Suprapubic skin (tissue), 4 donors: ENCODE measurements at places on chromosomes 5 and 9.
A peak's percentile ranks its signal among the peaks of the same experiment; 100 is the strongest.

DNA sequence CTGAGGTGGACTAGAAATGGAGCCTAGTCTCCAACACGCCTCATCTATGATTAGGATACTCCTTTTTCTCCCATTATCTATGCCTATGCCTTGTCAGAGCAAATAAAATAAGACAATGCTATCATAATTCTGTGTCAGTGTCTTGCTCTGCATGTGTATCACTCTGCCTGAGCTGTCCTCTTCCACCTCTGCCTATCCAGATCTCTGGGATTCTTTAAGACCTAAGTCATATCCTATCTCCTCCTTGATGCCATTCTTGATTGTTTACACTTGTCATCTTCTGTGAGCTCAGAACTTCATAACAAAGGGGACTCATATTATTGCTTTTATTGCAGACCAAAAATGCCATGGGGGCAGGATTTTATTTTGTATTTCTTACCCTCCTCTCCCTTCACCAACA, 351.2 kb upstream of the C9orf72 start:
- DNase-seq = no peak
- no peaks in the 10 kb centered on the region for H3K4me1 ChIP-seq
- H3K27me3 ChIP-seq = no peaks in the 10 kb centered on the region
- H3K4me3 ChIP-seq = no peak overlapping the region
- H3K36me3 ChIP-seq = no peaks in the 10 kb centered on the region

DNA sequence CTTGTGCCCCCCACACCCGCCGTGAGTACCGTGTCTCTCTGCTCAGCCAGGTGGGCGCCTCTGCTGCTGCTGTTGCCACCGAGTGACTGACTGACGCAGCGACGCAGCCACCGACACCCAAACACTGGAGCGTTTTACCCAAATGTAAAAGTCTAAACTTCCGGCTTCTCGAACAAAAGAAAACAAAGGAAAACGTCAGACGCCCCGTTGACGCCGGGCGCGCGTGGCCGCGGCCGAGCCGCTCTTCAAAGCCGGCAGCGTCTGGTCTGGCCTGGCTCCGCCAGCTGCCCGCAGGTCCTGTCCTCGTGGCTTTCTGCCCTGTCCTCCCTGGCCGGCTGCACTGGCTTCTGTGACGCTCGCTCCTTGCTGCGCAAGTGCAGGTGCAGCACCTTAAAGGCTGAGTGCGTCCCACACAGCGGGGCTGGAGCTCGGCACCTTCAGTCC, 41.4 kb upstream of the CLPTM1L start:
- peak overlapping the region; percentile 78 for H3K27ac ChIP-seq
- peaks cover 17% of the 10 kb centered on the region for H3K4me1 ChIP-seq
- H3K36me3 ChIP-seq = no peaks in the 10 kb centered on the region
- peak overlapping the region; percentile 71 for H3K4me3 ChIP-seq

DNA sequence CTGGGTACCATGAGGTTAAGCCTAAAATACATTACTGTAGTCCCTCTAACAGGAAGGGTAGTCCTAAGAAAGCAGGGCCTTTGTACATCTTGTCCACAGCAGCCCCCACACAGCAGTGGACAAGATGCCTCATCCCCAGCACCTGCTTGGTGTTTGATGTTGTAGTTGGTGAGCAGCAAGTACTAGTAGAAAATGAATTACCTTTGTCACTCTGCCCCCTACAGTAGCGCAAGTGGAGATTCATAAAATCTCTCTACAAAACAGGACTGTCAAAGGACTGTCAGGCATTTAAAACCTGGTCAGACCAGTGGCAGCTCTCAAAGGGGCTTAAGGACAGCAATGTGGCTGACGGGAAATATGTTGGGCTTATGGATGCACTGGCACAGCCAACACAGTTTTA, 122.5 kb downstream of the TMEM174 start:
- DNase-seq = no peak
- H3K4me1 ChIP-seq = peaks cover 22% of the 10 kb centered on the region
- no peak overlapping the region for H3K27ac ChIP-seq
- no peak overlapping the region for H3K4me3 ChIP-seq
- no peaks in the 10 kb centered on the region for H3K36me3 ChIP-seq

DNA sequence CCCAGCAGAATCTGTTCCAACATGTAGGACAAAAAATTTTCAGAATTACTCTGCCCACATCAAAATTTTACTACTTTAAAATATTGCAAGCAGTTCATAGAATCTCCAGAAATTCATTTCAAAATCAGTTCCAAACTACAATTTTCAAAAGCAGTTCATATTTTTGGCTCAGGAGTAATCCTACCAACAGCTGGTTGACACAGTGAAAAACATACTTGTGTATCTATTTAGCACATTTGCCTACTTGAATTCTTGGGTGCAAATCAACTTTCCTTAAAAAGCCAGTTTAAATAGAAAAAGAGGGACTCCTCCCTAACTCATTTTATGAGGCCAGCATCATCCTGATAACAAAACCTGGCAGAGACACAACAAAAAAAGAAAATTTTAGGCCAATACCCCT, 31.5 kb downstream of the SOX30 start:
- peaks cover 3% of the 10 kb centered on the region for H3K27me3 ChIP-seq
- H3K4me3 ChIP-seq = no peak overlapping the region
- no peaks in the 10 kb centered on the region for H3K36me3 ChIP-seq
- no peak for DNase-seq
- H3K27ac ChIP-seq = no peak overlapping the region
- H3K4me1 ChIP-seq = no peaks in the 10 kb centered on the region

- no peak overlapping the region for H3K27ac ChIP-seq
- no peak for DNase-seq
- no peaks in the 10 kb centered on the region for H3K36me3 ChIP-seq
- H3K4me1 ChIP-seq = no peaks in the 10 kb centered on the region
These were observed 445.3 kb upstream of the ZNF462 start for GRCh38 chr9:106417685-106418084.

- H3K4me3 ChIP-seq = no peak overlapping the region
- no peaks in the 10 kb centered on the region for H3K27me3 ChIP-seq
- H3K27ac ChIP-seq = no peak overlapping the region
- no peaks in the 10 kb centered on the region for H3K36me3 ChIP-seq
- no peak for DNase-seq
These were observed 33.0 kb upstream of the C6 start for GRCh38 chr5:41246376-41246775.

DNA sequence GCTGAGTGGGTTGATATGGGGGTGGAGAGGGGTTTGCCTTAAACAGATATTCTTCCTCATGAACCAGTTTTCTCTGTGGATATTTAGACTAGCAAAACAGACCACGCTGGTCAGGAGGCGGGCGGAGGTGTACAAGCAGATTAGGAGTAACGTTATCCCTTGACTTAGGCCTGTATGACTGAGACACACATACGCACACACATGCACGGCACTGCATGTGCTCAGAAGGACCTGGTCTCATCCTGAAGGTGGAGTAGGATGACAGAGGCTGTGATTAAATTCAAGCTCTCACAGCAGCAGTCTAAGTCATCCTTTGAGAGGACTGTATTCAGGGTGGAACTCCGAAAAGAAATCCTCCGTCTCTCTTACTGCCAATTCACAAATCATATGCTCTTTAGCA, 209.7 kb downstream of the DIRAS2 start:
- no peak for DNase-seq
- H3K27me3 ChIP-seq = peaks cover 9% of the 10 kb centered on the region
- peaks cover 7% of the 10 kb centered on the region for H3K4me1 ChIP-seq
- H3K36me3 ChIP-seq = no peaks in the 10 kb centered on the region
- no peak overlapping the region for H3K27ac ChIP-seq

GRCh38 chr5:149072376-149072775, 9.5 kb upstream of the SH3TC2 start:
- no peak overlapping the region for H3K4me3 ChIP-seq
- no peaks in the 10 kb centered on the region for H3K36me3 ChIP-seq
- no peak overlapping the region for H3K27ac ChIP-seq
- DNase-seq = no peak
- H3K4me1 ChIP-seq = peaks cover 18% of the 10 kb centered on the region
- no peaks in the 10 kb centered on the region for H3K27me3 ChIP-seq

GRCh38 chr5:143314099-143314498, 89.4 kb downstream of the NR3C1 start:
- peaks cover 31% of the 10 kb centered on the region for H3K36me3 ChIP-seq
- H3K4me1 ChIP-seq = peaks cover 37% of the 10 kb centered on the region
- no peak overlapping the region for H3K27ac ChIP-seq
- DNase-seq = no peak
- H3K4me3 ChIP-seq = no peak overlapping the region
- no peaks in the 10 kb centered on the region for H3K27me3 ChIP-seq

DNA sequence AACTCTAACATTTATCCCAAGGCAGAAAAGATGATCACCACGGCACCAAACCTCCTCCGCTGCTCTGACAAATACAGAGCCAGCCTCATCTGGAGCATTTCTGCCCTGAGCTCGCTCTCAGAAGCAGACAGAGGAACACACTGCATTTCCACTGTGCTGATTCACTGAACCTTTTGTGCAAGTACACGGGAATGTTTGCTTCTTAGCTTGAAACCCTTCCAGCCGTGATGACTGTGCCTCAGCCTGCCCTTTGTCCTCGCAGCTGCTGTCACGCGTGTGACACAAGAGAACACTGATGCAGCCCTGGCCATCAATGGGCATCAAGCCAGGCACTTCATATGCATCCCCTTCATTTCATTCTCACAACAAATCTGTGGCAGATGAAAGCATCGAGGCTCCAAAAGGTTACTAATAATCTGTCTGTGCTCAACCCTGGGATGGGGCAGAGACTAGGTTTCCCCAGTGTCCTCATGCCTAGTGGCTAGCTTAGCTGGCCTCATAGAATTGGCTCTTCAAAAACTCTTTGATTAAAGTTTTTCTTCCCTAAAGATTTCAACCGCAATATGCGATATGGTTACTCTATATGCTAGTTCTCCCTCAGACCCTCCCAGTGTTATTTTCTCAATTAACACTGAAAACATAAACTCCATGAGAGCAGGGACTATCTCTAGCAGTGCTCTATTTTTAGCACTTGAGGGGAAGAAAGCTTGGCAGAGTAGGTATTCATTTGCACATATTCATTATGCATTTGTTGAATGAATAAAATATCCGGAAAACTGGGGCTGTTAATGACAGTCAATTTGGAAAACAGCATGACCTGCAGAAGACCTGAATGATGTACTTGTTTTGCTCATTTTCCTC, 7.3 kb downstream of the CDC14B start:
- peak overlapping the region; percentile 12 for H3K27ac ChIP-seq
- H3K36me3 ChIP-seq = no peaks in the 10 kb centered on the region
- H3K4me3 ChIP-seq = no peak overlapping the region
- no peaks in the 10 kb centered on the region for H3K27me3 ChIP-seq

- H3K4me1 ChIP-seq = peaks cover 38% of the 10 kb centered on the region
- H3K4me3 ChIP-seq = peak within 1 kb of the TSS; percentile 59
- H3K27me3 ChIP-seq = peaks cover 19% of the 10 kb centered on the region
- H3K36me3 ChIP-seq = no peaks in the 10 kb centered on the region
These were observed at the start of gene BASP1 for GRCh38 chr5:17217493-17218352. Gene BASP1 (plus strand): TSS chr5:17217631. CDS start chr5:17275217, 57,586 bp downstream.

DNA sequence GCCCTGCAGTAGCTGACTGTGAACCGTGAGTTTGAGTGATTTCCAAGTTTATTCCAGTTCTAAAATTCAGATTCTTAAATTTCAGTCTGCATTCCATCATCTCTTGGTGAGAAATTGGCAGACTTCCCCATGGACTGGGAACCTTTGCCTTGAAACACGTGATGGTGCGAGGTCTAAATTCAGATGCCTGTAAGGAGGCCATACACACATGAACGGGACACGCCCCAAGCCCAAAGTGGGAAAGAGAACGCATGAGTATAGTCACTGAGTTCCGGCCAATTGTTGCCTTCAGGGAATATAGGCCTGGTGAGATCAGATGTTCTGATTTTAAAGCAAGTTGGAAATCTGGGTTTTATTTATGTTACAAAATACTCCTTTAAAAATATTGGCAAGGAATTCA, 1084.4 kb upstream of the WWC1 start:
- no peaks in the 10 kb centered on the region for H3K27me3 ChIP-seq
- H3K4me1 ChIP-seq = no peaks in the 10 kb centered on the region
- no peaks in the 10 kb centered on the region for H3K36me3 ChIP-seq
- H3K4me3 ChIP-seq = no peak overlapping the region
- DNase-seq = no peak

GRCh38 chr5:1101961-1102713, 9.7 kb downstream of the SLC12A7 start:
- H3K4me3 ChIP-seq = no peak overlapping the region
- no peaks in the 10 kb centered on the region for H3K27me3 ChIP-seq
- H3K36me3 ChIP-seq = no peaks in the 10 kb centered on the region
- H3K27ac ChIP-seq = no peak overlapping the region
- DNase-seq = no peak
